ENCODE measurements at places on chromosomes 3 and 15. TPM values are rescaled to one million over a fixed set of nuclear protein-coding genes. Genes with fewer than 3 reads are reported as not detected.

Gene ISG20
- 383 TPM for total RNA-seq

Gene MCF2L2
- total RNA-seq, result 0.38 TPM

Gene PCOLCE2
- 9.6 TPM for total RNA-seq

Gene GXYLT2
- total RNA-seq, result 21.3 TPM

Gene C3orf49
- total RNA-seq, result not detected

Gene SLC22A14
- 0.29 TPM for total RNA-seq

Gene TRAT1
- total RNA-seq, result not detected

Gene ITGB5
- total RNA-seq, result 257 TPM

Gene BNC1
- total RNA-seq, result 3.1 TPM

Gene ARNT2
- total RNA-seq, result 21.2 TPM

Gene ITIH1
- total RNA-seq, result not detected

Gene GAP43
- total RNA-seq, result 1.9 TPM

Gene ENTPD3
- not detected for total RNA-seq
